Fibroblast of skin of abdomen (primary cell): ENCODE measurements at places on chromosomes 4 and X.
A peak's percentile ranks its signal among the peaks of the same experiment; 100 is the strongest.

GRCh38 chr4:15658136-15658770, 3.1 kb upstream of the FBXL5 start:
- DNase-seq: no peak

GRCh38 chrX:13479452-13479813, 90.0 kb upstream of the EGFL6 start:
- no peak for DNase-seq

GRCh38 chr4:74583757-74584156, 138.8 kb downstream of the AREG start:
- DNase-seq: no peak

- DNase-seq: no peak
Observed at GRCh38 chrX:98501426-98501825, 1617.7 kb downstream of the RPA4 start.

DNA sequence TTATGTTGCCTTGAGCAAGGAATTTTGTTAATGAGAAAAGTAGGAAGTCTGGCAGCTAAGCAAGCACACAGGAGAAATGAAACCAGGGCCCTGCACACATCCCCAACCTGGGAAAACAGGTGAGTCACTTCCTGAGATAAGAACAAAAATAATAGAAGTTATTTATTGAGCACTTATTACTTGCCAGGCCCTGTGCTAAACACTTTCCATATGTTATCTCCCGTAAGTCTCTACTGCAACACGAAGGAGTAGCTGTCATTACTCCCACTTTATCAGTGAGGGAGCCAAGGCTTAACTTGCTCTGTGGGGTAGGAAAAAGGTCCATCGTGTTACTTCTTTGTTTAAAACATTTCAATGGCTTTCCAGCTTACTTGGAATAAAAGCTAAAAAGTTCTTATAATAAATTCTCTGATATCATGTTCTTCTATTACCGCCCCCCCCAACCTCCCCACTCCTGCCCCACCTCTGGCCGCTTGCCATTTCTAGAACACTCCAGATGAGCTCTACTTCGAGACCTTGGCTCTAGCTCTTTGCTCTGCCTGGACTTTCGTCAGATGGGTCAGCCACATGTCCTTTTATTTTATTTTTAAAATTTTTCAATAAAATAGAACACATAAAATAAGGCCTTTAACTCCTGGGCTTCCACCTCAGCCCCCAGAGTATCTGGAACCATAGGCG, 36.3 kb upstream of the PLAC8 start:
- DNase-seq: peak; percentile 4

DNA sequence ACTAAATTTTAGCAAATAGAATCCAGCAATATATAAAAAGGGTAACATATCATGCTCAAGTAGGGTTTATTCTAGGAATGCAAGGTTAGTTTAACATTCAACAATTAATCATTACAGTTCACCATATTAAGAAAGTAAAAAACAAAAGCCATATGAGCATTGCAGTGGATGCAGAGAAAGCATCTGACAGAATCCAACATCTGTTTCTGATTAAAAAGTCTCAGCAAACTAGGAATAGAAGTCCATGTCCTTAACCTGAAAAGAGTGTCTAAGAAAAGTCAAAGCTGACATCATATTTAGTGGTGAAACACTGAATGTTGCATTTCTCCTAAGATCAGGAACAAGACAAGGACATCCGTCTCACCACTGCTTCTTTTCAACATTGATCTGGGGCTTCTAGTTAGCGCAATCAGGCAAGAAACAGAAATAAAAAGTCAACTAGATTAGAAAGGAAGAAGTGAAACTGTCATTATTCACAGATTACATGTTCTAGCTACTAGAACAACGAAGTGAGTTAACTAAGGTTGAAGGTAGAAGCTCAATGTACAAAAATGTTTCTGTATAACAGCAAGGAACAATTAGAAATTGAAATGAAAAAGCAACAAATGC, 49.3 kb downstream of the MRPL1 start:
- DNase-seq: peak; percentile 60

- DNase-seq: no peak
Observed at GRCh38 chr4:89582756-89583505, 254.0 kb downstream of the SNCA start.

DNA sequence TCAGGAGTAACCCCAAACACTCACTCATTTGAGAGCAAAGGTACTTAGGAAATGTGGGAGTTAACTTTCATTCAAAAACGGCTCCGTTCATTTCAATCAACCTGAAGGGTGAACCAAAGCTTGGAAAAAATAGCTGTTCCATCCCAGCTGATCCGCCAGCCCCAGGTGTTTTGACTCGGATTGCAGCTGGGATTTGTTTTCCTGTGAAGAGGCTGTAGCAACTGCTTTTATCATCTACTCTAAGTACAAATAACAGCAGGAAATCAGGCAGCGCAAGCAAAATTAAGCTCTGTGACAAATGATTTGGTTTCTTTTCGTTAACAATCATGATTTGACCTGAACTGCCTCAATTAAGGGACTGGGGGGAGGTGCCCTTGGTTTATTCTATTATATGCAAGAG, 154.7 kb downstream of the BEND2 start:
- DNase-seq: no peak

GRCh38 chrX:47568656-47569295, 7.8 kb downstream of the ARAF start:
- no peak for DNase-seq

GRCh38 chrX:75989806-75990590, 182.9 kb upstream of the PBDC1 start:
- DNase-seq: no peak

GRCh38 chrX:155954793-155955192, 42.7 kb upstream of the IL9R start:
- no peak for DNase-seq

- no peak for DNase-seq
Observed at GRCh38 chrX:19883878-19884277, 3.5 kb downstream of the SH3KBP1 start.

DNA sequence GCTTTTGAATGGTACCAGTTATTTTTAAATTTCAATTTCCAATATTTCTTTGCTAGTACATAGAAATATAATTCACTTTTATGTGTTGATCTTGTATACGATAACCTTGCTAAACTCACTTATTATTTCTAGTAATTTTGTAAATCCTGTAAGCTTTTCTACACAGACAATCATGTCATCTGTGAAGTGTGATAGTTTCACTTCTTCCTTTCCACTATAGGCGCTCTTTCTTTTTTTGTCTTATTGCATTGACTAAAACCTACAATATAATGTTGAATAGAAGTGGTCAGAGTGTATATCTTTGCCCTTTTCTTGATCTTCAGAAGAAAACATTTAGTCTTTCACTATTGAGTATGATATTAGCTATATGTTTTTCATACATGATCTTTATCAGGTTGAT, 76.6 kb downstream of the ZNF182 start:
- no peak for DNase-seq

DNA sequence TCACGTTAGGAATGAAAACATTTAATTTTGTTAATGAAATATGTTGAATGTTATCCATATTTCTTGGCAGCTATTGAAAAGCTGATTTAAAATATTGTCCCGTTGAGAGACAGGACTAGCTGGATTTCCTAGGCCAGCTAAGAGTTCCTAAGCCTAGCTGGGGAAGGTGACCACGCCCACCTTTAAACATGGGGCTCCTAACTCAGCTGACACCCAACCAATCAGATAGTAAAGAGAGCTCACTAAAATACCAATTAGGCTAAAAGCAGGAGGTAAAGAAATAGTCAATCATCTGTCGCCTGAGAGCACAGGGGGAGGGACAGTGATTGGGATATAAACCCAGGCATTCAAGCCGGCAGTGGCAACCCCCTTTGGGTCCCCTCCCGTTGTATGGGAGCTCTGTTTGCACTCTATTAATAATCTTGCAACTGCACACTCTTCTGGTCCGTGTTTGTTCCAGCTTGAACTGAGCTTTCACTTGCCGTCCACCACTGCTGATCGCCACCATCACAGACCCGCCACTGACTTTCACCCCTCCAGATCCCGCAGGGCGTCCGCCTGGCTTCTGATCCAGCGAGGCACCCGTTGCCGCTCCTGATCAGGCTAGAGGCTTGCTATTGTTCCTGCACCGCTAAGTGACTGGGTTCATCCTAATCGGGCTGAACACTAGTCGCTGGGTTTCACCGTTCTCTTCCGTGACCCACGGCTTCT, 308.9 kb downstream of the GLUD2 start:
- DNase-seq: no peak

- DNase-seq: no peak
Observed at GRCh38 chr4:143435955-143436354, 77.5 kb upstream of the SMARCA5 start.

- DNase-seq: no peak
Observed at GRCh38 chr4:72677886-72678285, 108.9 kb upstream of the ADAMTS3 start.

DNA sequence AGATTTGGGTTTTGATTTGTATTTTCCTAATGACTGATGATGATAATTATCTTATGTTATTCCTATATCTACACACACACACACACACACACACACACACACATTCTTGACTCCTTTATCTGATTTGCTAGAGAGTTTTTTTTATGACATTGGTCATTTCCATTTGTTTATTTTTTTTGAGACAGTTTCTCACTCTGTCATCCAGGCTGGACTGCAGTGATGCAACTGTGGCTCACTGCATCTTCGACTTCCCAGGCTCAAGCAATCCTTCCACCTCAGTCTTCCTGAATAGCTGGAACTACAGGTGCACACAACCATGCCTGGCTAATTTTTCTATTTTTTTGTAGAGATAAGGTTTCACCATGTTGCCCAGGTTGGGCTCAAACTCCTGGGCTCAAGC, 6.7 kb downstream of the ZNF81 start:
- no peak for DNase-seq

DNA sequence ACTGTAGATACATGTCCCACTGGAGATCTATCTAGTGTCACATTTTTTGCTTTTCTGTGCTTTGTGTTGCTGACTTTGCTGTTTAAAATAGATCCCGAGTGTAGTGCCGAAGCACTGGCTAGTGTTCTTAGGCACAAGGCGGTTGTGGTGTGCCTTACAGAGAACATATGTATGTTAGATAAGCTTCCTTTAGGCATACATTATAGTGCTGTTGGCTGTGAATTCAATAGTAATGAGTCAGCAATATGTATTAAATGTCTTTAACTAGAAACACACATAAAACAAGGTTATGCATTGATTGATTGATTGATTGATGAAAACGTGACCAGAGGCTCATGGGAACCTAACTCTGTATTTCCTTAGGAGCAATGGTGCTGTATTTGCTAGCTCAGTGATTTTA, 56.2 kb downstream of the COX7B2 start:
- DNase-seq: no peak

- DNase-seq: no peak
Observed at GRCh38 chrX:259692-260355, 21.4 kb upstream of the PLCXD1 start.
